Mesenchymal stem cell (in vitro differentiated cells and primary cell): ENCODE measurements at places on chromosomes 1 and 21.

GRCh38 chr1:233673947-233674431 is 60.1 kb downstream of the KCNK1 start:
- DNase-seq: no peak

DNA sequence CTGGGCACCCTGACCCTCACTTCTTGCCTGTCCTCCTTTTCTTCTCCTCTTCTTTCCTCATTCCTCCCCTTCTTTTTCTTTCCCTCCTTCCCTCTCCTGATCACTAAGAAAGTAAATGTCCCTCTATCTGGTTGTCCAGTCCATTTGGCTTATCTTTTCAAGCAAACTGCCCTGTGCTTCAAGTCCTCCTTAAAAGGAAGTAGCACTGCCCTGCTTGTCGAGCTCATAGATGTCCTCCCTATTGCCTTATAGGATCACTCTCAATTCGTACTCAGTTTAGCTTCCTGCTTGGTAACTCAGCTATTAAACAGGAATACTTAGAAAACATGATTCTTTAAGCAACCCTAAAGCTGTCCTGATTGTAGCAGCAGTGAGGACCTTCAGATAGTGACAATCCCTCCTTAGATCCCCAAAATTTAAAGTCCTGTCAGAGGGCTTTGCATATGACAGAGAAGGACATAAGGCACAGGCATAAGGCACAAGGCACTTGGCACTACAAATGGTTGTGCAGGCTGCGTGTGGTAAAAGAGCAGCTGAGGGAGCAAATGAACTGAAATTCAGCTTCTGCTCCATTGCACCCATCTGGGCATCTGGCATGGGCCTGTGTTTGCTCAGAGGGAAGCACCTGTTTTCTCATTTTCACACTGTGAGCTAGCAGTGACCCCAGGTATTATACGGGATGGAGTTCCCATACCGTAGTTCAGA is 26.1 kb upstream of the SLAMF6 start:
- DNase-seq: no peak

DNA sequence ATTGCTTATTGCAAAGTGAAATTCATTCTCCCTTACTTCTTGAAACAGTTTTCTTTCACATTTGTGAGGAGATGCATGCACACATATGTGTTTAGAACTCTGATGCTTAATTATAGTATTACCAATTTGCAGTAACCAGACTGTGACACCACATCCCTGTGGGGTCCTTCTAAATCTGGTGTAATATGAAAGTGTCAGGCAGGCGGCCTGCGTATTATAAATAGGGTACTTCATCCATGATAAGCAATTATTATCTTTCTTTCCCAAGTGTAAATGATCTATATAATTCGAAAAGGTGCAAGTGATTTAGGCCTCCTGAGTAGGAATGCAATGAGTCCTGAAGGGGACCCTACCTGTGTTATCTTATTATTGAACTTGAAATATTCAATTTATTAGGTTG is 876 bp downstream of the EFCAB7 start:
- peak; percentile 3 for DNase-seq

GRCh38 chr1:1433804-1434130 is 1.7 kb upstream of the VWA1 start:
- DNase-seq: peak; percentile 83

GRCh38 chr1:915295-916172 is 8.2 kb upstream of the SAMD11 start:
- no peak for DNase-seq

GRCh38 chr1:161190962-161191521 is 7.8 kb downstream of the ADAMTS4 start:
- no peak for DNase-seq
